ENCODE measurements at places on chromosomes 3 and 15.
A peak's percentile ranks its signal among the peaks of the same experiment; 100 is the strongest.

DNA sequence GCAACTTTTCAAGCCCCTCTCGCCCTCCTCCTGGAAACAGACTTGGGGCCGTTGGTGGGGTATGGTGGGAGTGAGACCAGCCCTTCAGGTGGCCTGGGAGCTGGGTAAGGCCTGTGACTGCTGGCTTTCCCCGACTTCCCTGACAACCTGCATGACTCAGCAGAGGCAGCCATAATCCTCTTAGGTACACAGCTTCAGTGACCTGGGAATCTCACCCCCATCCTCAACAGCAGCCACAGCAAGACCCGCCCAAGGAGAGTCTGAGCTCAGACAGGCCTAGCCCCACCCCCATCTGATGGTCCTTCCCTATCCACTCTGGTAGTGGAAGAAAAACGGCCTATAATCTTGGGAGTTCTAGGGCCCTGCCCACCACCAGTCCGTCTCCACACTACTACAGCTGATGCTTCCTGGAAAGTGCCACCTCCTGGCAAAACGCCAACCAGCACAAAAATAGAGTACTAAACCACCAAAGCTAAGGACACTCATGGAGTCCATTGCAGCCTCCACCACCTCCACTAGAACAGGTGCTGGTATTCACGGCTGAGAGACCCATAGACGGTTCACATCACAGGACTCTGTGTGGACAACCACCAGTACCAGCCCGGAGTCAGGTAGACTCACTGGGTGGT, 13.1 kb upstream of the SLC27A2 start:
- no peak for DNase-seq

DNA sequence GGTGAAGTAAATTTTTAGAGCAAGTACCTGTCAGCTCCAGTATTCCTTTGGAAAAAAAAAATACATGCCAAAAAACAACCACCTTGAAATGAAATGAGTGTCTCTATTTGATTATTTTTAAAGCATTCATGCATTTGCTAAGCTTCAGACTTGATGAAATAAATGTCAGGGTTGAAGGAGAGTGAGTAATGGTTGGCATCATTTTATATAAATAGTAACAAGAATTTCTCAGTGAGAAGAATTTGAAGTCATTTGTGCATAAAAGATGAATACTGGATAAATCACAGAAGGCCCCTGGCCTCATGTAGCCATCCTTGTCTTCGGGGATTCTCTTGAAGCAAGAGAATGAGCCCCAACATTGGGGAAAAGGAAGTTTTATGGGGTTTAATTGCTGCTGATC, 318.4 kb downstream of the LPP start:
- no peak for DNase-seq

GRCh38 chr15:59528961-59529402, 82.6 kb upstream of the GCNT3 start:
- DNase-seq: peak; percentile 94

GRCh38 chr3:3902161-3902560, 102.9 kb downstream of the LRRN1 start:
- DNase-seq: no peak

GRCh38 chr15:68391121-68391520, 40.8 kb downstream of the ITGA11 start:
- no peak for DNase-seq

GRCh38 chr3:5260992-5261501, 73.5 kb downstream of the EDEM1 start:
- no peak for DNase-seq

GRCh38 chr3:144011251-144011799, 39.7 kb downstream of the DIPK2A start:
- no peak for DNase-seq

GRCh38 chr3:54698054-54698453, 229.8 kb downstream of the LRTM1 start:
- no peak for DNase-seq

- DNase-seq: no peak
These were observed 14.8 kb upstream of the WNT5A start for GRCh38 chr3:55501905-55502304.

- DNase-seq: no peak
These were observed 44.0 kb downstream of the OTOL1 start for GRCh38 chr3:161540594-161540993.

Data from umbilical cord (tissue), 2 donors.